ENCODE measurements at places on chromosomes 1 and 21. TPM values are rescaled to one million over a fixed set of nuclear protein-coding genes. Genes with fewer than 3 reads are reported as not detected.
A peak's percentile ranks its signal among the peaks of the same experiment; 100 is the strongest.

GRCh38 chr1:1058921-1059493 is 15.1 kb downstream of the RNF223 start:
- DNase-seq, result peak; percentile 61

The COL9A2 gene
- total RNA-seq, result 2.5 TPM

The TTC24 gene
- not detected for total RNA-seq

The MXRA8 gene
- total RNA-seq, result 0.23 TPM

- DNase-seq, result peak; percentile 53
Observed at GRCh38 chr1:9721606-9722377, 70.3 kb downstream of the PIK3CD start.

- no peak for DNase-seq
Observed at GRCh38 chr1:104196136-104196535, 446.4 kb downstream of the AMY1C start.

Data from Daoy (cell line).